Hepatocyte (in vitro differentiated cells): ENCODE measurements at places on chromosomes 1 and 21. TPM values are rescaled to one million over a fixed set of nuclear protein-coding genes. Genes with fewer than 3 reads are reported as not detected.

S100A12 gene
- not detected in 2 replicates for total RNA-seq

TIAM1 gene
- 8.8 and 10.4 TPM in 2 replicates for total RNA-seq

FAM131C gene
- total RNA-seq, result 3.3 and 3.5 TPM in 2 replicates

PTGS2 gene
- total RNA-seq, result 19.1 and 21.9 TPM in 2 replicates

AMY1B gene
- total RNA-seq, result not detected in 2 replicates

ZNF281 gene
- total RNA-seq, result 20.6 and 26.6 TPM in 2 replicates

MACO1 gene
- 27.0 and 27.2 TPM in 2 replicates for total RNA-seq

CACNA1E gene
- total RNA-seq, result 1.7 and 1.8 TPM in 2 replicates

LCE2D gene
- not detected in 2 replicates for total RNA-seq

ADAM30 gene
- not detected in 2 replicates for total RNA-seq

RHD gene
- not detected in 2 replicates for total RNA-seq

CLCA2 gene
- 0.08 TPM in 1 of 2 replicates, not detected in the other for total RNA-seq

ARHGAP29 gene
- 22.3 and 22.4 TPM in 2 replicates for total RNA-seq
